ENCODE measurements at places on chromosomes 11 and 22.

DNA sequence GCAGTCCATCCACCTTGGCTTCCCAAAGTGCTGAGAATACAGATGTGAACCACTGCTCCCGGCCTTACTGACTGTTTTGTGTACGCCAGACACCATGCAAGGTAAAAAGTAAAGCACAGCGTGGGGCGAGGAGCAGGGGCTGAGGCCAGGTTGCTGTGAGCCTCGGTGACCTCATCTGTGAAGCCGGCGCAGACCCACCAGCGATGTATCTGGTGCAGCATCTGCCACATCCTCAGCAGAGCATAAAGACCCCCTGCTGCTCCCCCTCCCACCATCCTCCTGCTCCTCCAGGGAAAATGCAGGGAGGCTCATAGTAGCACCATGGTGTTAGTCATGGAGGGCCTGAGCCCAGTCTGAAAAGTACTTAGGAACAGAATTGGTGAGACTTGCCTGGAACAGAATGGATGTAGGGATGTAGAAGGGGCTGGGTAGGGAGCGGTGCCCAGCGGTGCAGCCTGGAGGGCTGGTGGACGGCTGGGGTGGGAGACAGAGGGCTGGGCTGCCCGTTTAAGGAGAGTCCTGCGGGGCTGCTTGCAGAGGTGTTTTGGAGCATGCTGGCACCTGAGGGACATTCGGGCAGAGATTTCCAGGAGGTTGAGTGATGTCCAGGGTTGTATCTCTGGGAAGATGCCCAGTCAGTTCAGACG lies 462.4 kb downstream of the BRD1 start:
- no peak for DNase-seq

DNA sequence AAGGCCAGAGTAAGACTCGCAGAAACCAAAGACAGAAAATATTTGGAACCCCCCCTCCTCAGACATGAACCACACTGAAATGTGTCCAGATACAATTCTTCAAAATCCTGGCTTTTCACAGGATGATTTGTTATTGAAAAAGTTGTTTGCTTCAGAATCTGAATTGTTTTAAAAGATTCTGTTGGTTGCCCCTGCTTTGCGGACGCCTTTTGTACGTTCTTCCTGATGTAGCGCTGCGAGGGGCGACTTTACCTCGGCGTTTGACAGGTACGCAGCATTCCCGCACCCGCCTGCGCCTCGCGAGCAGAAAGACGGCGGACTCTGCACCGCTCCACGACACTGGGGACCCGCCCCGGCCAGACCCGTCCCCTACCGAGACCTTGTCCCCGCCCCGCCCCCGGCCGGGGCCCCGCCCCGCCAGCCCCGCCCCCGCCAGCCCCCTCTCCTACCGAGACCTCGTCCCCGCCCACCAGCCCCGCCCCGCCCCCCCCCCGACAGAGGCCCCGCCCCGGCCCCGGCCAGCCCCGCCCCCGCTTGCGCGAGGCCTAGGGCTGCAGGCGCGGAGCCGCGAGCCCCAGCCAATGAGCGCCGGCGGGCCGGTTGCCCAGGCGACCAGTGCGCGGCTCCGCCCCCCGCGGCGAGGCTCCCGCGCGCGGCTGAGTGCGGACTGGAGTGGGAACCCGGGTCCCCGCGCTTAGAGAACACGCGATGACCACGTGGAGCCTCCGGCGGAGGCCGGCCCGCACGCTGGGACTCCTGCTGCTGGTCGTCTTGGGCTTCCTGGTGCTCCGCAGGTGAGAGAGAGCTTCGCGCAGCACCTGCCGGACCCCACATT lies at the start of gene GLB1L2:
Gene GLB1L2 (plus strand): TSS at position 635 of the 835 bp plus-strand sequence. CDS start 74 bp downstream, at position 709.
- DNase-seq: peak; percentile 57

DNA sequence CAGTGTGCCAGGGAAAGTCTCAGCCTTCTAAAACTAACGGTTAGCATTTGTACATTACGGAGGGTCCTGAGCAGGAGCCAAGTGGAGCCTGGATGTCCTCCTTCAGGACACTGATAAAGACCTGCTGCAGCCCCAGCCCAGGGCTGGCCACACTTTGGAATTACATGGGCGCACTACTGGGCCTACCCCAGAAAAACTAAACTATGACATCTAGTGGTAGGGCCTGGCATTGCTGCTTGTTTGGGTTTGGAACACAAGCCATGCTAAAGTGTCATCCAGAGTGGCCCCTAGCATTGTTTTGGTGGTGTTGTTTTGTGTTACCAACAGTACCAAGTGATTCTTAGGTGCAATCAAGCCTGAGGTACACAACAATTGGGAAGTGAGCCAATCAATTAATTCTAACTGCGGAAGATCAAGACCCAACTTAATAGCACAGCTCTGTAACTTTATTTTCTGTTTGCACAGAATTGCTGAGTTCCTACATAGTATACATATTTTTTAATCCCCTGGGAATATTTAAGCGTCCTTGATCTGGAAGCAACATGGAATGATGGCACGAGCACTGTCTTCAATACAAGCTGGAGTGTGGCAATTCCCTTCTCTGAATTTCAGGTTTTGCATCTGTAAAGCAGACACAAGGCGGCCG lies 340.7 kb downstream of the LARGE1 start:
- peak; percentile 8 for DNase-seq

DNA sequence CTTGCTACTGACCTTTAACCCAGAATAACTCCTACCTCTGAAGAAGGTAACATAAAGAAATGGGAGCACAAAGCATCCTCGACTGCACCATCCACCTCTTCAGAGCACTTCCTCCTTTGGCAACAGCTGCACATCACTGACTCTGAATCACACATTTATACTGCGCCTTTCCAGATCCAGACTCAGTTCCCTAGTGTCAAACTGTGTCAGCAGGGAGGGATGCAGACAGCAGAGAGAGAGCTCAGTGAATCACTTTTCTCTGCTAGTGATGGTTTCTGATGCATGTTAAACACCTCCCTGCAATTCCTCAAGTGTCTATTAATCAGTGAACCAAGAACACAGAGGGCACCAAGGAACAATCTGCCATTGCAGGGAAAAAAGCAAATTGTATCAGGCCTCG lies 118.9 kb downstream of the PLEKHA7 start:
- DNase-seq: no peak

DNA sequence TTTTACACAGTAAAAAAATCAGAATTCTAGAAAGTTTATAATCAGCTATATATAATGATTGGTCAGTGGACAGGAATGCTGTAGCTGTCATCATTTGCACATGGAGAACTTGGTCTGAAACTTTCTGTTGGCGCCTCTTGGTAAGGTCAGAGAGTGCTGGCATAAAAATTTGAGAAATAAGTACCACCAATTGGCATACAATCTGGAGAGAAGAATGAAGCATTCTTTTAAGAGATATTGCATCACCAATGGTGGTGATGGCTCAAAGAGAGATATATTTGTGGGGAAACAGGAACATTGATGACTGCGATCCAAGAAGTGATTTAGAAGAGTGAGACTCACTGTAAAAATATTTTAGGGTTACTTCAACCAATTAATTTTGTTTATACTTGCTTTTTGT lies 19.8 kb upstream of the OOSP1 start:
- no peak for DNase-seq

- DNase-seq: no peak
Measured at GRCh38 chr11:1348146-1348795, 38.8 kb upstream of the TOLLIP start.

GRCh38 chr22:50315289-50316113 lies 8.1 kb upstream of the PLXNB2 start:
- no peak for DNase-seq

DNA sequence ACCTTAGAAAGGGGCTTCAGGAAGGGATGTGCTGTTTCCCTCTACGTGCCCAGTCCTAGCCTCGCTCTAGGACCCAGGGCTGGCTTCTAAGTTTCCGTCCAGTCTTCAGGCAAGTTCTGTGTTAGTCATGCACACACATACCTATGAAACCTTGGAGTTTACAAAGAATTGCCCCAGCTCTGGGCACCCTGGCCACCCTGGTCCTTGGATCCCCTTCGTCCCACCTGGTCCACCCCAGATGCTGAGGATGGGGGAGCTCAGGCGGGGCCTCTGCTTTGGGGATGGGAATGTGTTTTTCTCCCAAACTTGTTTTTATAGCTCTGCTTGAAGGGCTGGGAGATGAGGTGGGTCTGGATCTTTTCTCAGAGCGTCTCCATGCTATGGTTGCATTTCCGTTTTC lies 2.2 kb upstream of the TAGLN start:
- no peak for DNase-seq

- DNase-seq: no peak
Measured at GRCh38 chr11:46353698-46354097, 6.4 kb downstream of the DGKZ start.

DNA sequence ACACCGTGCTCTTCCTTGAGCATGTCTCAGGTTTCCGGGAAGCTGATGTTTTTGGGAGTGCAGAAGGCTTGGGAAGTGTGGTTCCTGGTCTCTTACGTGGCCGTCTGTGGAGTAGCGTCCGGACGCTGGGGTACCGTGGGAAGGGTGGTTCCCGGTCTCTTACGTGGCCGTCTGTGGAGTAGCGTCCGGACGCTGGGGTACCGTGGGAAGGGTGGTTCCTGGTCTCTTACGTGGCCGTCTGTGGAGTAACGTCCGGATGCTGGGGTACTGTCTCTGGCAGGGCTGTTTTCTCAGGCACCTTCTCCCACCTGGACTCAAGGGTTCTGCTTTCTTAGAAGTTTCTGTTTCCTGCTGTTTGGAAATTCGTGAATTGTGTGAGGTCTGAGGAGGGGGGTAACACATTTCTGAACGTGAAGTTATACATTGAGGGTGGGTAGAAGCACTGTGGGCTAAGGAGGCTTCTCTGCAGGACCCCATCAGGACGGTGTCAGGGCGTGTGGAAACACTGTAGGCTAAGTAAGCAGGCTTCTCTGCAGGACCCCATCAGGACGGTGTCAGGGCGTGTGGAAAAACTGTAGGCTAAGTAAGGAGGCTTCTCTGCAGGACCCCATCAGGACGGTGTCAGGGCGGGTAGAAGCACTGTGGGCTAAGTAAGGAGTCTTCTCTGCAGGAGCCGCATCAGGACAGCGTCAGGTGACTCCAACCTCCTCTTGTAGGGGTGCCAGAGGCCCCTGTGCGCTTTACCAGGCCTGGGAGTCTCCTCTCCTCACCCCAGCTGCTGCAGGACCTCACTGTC lies 5.3 kb upstream of the IFITM3 start:
- DNase-seq: no peak

- DNase-seq: no peak
Measured at GRCh38 chr11:127445476-127445875, 444.9 kb upstream of the KIRREL3 start.

GRCh38 chr11:119720311-119720913 lies 8.6 kb downstream of the NECTIN1 start:
- no peak for DNase-seq

- DNase-seq: no peak
Measured at GRCh38 chr11:122189229-122189628, 73.2 kb upstream of the BLID start.

- DNase-seq: no peak
Measured at GRCh38 chr22:24740626-24741025, 33.9 kb downstream of the PIWIL3 start.

DNA sequence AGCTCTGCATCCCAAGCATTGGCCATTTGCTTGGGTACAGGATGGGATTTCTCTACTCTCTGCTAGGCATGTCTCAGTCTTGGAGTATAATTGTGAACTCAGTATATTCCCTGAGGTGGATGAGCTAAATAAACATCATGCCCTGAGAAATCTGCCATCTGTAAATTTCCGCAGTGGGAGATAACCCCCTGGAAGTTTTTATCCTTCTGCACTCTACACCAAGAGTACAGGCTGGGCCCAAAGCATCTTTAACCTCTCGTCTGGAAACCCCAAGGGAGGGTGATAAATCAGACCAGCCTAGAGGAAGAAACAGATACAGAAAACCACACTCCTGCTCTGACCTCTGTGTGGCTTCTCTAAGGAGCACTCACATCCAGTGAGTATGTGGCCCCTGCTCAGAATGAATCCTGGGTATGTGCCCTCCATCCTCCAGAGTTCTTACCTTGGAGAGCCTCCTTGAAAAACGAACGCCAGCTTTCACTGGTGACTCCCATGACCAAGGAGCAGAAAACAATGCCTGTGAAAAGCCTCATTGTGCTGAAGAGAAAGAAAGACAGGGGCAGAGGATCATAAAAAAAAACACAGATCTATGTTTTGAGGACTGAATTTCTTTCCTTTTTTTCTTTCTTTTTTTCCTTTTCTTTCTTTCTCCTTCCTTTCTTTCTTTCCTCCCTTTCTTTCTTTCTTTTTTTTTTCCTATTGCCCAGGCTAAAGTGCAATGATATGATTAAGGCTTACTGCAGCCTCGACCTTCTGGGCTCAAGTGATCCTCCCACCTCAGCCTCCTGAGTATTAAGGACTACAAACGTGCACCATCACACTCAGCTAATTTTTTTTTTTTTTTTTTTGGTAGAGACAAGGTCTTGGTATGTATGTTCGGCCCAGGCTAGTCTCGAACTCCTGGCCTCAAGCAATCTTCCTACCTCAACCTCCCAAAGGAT lies 938 bp downstream of the SAA4 start:
- DNase-seq: no peak

GRCh38 chr11:22049276-22049675 lies 143.6 kb upstream of the ANO5 start:
- no peak for DNase-seq

DNA sequence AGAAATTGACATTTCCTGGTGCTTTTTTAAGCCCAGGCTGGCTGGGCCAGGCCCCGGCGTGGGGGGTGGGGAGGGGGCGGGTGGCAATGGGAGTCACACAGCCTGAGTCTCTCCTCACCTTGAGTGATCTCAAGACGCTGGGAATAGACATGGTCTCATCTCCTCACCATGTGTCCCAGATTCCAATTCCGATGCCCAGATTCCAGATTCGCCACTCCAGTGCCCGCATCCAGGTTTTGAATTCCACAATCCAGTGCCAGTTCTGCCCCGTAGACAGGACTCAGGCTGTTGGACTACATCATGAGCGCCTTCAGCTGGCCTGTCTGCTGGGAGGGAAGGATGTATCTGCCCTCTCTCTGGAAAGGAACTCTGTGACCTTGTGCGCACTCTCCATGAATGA lies 19.1 kb downstream of the KCNC1 start:
- no peak for DNase-seq

DNA sequence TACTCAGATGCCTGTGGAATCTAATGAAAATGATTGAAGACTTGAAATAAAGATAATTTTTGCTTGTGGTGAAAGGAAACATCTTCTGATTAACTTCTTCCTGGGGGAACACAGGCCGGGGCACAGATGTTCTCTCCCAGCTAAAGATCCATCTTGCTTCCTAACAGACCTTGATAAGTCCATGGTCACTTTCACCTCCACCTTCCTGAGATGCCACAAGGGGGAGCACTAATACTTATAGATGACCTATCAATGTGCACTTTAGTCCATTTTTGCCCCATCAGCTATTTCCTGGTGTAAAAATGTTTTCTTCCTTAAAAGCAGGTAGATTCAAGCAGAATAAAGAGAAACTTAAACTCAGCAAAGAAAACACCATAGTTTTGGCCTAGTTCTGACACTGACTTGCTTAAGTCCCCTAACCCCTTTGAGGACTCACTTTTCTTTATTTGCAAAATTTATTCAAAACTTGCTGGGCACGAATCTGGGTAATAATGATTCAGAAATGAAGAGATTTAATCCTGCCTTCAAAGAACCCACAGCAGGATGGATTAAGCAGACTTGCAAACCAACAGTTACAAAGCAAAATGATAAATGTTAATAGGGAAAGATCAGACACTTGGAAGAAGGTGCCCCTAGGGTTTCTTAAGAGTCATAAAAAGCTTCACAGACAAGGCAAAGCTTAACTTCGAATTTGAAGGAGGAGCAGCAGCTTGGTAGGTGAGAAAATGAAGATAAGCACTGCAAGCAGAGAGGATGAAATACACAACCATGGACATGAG lies 158.7 kb downstream of the RAB38 start:
- DNase-seq: peak; percentile 8

GRCh38 chr22:37162221-37163095 lies 12.7 kb upstream of the IL2RB start:
- peak; percentile 82 for DNase-seq

Measured in stimulated activated CD8-positive, alpha-beta memory T cell treated with anti-CD3 and anti-CD28 coated beads, Interleukin-7, amount 100 ng/mL, for 48 hours (primary cell).